ENCODE measurements at places on chromosomes 16 and 17. TPM values are rescaled to one million over a fixed set of nuclear protein-coding genes. Genes with fewer than 3 reads are reported as not detected.

DNA sequence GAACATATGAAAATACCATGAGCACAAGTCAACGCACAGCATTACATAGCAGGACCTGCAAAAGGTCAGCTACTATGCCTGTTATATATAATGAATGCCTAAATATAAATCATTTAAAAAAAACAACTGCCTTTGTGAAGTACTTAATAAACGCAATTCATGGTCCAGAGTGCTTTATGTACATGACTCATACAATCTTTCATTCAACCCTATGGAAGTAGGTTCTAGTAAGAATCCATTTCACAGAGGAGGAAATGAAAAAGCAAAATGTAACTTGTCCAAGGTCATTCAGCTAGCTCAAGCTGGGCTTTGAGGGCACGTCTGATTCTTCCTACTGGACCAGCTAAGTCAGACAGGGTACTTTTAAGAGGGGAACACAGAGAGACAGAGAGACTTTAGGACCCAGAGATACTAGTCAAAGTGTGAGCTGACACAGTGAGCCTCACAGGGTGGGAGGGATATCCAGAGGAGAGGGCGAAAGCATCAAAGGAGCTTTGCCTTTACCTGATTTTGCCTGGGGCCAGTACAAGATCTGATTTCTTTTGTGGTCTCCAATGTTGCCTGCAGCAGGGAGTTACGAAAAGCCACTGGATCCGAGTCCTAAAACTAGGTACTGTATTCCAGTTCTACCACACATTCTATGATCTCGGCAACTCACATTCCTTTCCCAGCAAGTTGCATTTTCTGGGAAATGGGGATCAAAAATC lies 83.4 kb upstream of the ZFHX3 start:
- no peaks in the 10 kb centered on the region for H3K36me3 ChIP-seq
- no peak overlapping the region for H3K4me3 ChIP-seq
- DNase-seq: no peak
- no peak overlapping the region for H3K27ac ChIP-seq
- H3K27me3 ChIP-seq: no peaks in the 10 kb centered on the region

CDH13 gene
- not detected for total RNA-seq

DNA sequence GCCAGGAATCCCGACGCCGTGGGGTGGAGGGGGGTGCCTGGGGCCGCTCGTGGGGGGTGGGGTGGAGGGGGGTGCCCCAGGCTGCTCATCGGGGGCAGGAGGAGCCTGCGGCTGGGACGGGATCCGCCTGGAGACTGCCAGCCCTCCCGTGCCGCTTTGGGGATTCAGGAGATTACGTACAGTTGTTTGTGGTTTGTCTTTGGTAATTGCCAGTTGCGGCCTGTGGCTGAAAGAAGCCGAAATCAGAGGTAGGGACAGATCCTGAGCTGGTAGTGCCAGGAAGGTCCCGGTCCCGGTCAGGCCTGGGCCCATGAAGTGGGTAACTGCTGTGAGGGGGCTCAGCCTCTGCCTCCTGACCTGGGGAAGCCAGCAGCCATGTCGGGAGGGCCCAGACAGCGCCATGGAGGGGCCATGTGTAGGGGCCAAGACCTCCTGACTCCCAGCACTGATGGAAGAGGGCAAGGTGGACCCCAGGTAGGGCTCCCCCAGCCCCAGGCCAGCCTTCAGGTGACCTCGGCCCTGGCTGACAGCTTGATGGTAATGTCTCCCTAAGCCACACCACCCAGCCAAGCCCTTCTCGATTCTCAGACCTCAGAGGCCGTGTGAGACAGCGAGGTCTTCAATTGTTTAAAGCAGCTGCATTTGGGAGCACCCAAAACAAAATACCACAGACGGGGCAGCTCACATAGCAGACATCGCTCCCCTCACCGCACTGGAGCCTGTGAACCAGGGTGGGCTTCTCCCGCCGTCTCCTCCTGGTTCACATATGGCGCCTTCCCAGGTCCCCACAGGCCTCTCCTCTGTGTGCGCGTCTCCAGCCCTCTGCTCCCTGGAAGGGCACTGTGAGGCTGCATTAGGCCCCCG lies 34.9 kb upstream of the SSTR5 start:
- no peak overlapping the region for H3K4me3 ChIP-seq
- H3K27me3 ChIP-seq: peaks cover 2% of the 10 kb centered on the region
- DNase-seq: no peak

DNA sequence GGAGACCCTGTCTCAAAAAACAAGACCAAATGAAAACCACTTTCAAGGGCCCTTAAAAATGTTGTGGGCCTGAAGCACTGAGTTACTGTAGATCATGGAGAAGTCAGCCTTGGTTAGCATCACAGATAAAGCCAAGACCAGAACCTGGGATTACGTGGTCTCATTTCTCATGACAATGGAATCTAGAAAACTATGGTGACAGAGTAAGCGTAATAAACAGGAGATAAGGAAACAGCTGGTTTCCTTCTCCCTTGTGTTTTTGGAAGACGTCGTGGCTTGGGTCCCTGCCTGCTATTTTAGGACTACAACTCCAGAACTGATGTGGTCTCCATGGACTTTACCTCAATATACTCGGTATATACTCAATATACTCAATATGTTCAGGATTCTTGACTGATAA lies 180.7 kb upstream of the ZFHX3 start:
- H3K27ac ChIP-seq: no peak overlapping the region
- H3K4me3 ChIP-seq: no peak overlapping the region
- no peaks in the 10 kb centered on the region for H3K4me1 ChIP-seq

DNAH9 gene
- total RNA-seq: not detected

- H3K4me1 ChIP-seq: no peaks in the 10 kb centered on the region
- no peak for DNase-seq
Observed at GRCh38 chr17:59124665-59125064, 18.0 kb upstream of the TRIM37 start.

GRCh38 chr16:85303354-85303883 lies 191.1 kb upstream of the CIBAR2 start:
- H3K4me3 ChIP-seq: peak overlapping the region; percentile 66
- peak; percentile 85 for DNase-seq
- H3K27ac ChIP-seq: no peak overlapping the region
- no peaks in the 10 kb centered on the region for H3K27me3 ChIP-seq
- peaks cover 36% of the 10 kb centered on the region for H3K4me1 ChIP-seq

DNA sequence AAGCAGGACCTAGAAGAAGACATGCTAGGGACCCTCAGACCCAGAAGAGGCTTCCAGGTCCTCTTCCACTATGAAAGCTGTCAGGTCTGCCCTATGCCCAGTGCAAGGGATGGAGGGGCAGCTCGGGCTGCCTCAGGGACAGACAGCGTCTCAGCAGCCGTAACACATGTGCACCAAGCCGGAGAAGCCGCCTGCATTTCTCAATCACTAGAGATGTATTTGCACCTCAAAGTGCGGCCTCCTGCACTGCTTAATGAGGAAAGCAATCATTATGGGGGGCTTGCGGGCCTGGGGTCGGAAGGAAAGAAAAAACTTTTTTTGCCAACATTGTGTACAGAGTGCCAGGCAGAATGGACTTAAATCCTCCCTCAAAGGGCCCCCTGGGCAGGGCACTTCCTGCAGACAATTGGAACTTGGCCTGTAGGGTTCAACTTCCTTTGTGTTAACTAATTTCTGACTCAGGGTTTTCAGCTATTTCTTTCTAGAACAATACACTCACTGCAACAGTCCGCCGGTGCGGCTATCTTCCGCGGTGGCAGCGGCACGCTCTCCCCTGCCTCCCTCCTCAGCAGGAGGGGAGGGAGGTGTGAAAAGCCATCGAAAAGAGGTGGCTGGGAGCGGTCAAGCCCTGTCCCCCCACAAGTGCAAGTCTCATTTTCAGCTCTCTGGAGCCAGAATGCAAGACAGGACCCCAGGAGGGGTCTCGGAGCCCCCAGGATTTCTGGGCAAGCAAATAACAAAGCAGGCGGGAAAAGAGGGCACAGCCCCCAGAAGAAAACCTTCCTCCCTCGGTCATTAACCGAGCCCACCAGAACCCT lies 101.2 kb downstream of the ZNF423 start:
- peaks cover 8% of the 10 kb centered on the region for H3K4me1 ChIP-seq
- H3K27me3 ChIP-seq: peaks cover 37% of the 10 kb centered on the region
- no peak overlapping the region for H3K27ac ChIP-seq
- peak; percentile 3 for DNase-seq

TAC4 gene
- not detected for total RNA-seq

DNA sequence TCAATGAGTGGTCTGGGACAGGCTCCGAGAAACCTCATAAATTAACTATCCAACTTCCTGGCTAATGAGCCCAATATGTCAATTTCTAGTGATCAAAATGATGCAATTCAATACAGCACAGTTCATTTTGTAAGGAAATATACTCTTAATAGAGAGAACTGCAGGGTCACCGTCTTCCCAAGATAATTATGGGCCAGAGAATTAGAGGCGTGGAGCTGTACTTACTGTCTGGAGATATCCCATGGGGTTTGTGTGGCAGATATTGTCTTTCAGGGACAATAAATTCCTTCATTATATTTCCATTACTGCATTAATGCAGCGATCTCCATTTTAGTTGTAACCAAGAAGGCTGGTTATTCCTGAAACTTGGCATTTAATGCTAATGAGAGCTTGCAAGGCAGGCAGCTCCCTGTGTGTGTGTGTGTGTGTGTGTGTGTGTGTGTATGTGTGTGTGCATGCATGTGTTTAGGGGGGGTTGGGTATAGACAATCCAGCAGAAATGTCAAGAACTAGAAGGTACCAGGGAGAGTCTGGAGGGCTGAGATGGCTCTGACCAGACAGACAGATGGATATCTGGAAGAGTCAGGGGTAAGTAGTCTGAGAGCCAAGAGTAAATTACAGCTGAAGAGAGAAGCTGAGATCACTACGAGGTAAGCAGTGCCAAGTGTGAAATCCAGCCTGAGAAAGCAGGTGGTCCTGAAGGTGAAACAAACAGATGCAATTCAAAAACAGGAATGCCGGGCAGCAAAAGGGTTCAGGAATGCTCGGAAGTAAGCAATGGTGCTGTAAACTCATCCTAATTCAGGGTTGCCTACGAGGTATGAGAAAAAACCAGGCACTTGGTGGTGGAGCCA lies 393.0 kb downstream of the CA10 start:
- no peaks in the 10 kb centered on the region for H3K4me1 ChIP-seq
- no peak overlapping the region for H3K27ac ChIP-seq
- no peak for DNase-seq
- H3K27me3 ChIP-seq: peaks cover 17% of the 10 kb centered on the region
- no peaks in the 10 kb centered on the region for H3K36me3 ChIP-seq

DNA sequence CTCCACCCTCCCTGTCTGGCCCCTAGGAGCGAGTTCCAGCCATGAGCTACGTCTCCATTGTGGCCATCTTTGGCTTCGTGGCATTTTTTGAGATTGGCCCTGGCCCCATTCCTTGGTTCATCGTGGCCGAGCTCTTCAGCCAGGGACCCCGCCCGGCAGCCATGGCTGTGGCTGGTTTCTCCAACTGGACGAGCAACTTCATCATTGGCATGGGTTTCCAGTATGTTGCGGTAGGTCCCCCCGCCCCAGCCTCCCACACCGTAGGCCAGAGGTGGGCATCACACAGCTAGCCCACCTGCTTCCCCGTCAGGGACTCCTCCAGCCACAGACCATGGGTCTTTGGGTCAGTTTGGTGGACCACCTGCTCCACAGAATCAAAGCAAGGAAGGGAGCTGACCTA lies 4.2 kb downstream of the SLC2A4 start:
- H3K27me3 ChIP-seq: peaks cover 19% of the 10 kb centered on the region
- peaks cover 18% of the 10 kb centered on the region for H3K4me1 ChIP-seq
- DNase-seq: no peak
- H3K36me3 ChIP-seq: no peaks in the 10 kb centered on the region
- no peak overlapping the region for H3K4me3 ChIP-seq

DNA sequence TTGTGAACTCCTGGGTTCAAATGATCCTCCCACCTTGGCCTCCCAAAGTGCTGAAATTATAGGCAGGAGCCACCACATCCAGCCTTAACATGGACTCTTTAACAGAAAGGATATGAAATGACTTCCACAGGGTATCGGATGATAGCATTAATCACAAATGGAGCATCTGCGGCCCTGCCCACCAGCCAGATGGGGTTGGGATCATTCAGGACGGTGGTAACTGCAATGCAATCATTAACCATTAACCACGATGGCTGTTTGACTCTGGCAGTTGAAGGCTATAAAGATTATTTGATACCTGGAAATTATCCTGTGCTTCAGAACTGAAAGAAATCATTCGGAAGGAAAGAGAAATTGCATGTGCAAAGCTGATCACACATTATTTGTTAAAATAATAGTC lies 5.3 kb upstream of the CHST5 start:
- no peak overlapping the region for H3K27ac ChIP-seq
- H3K4me1 ChIP-seq: no peaks in the 10 kb centered on the region
- no peaks in the 10 kb centered on the region for H3K36me3 ChIP-seq
- no peaks in the 10 kb centered on the region for H3K27me3 ChIP-seq
- no peak for DNase-seq
- H3K4me3 ChIP-seq: no peak overlapping the region

COX10 gene
- total RNA-seq: 26.0 TPM

KRTAP4-1 gene
- not detected for total RNA-seq

DNA sequence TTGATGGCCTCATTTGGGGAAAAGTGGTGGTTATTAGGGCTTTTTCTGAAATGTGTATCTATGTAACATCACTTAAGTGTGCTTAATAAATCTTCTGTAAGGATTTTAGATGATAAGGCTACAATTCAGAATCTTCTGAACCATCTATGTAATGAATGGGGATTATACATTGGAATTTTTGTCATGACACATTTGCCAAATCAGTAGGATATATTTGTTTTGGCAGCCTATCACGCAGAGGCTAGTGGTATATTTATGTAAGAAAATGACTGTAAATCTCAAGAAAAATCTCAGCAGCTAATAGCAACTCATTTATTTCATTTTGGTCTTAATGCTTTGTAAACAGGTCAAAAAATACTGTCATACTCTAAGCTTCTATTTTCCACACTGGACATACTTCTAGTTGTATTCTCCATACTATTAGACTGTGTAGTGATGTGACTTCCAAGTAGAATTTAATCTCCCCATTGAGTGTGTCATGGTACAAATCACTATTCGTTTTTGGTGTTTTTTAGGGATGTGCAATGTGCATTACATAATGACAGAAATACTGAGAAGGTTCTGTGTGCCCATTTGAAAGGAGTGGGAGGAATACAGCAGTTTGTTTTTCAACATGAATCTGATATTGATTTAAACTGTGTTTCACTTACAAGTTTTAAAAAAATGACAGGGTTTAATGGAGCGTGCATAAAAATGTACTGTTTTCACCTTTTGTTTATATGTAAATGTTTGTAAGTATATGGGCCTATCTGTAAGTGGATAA lies 29.2 kb downstream of the CLUH start:
- no peak overlapping the region for H3K27ac ChIP-seq
- H3K4me3 ChIP-seq: no peak overlapping the region
- peaks cover 28% of the 10 kb centered on the region for H3K36me3 ChIP-seq
- H3K4me1 ChIP-seq: no peaks in the 10 kb centered on the region

SLC38A7 gene
- total RNA-seq: 5.1 TPM
